Activated T-cell treated with anti-CD3 and anti-CD28 coated beads, Interleukin-2, amount 50 U/mL, for 72 hours (primary cell): ENCODE measurements at places on chromosomes 4 and X. TPM values are rescaled to one million over a fixed set of nuclear protein-coding genes. Genes with fewer than 3 reads are reported as not detected.
A peak's percentile ranks its signal among the peaks of the same experiment; 100 is the strongest.

- H3K27ac ChIP-seq = no peak overlapping the region
- H3K27me3 ChIP-seq = peaks cover 27% of the 10 kb centered on the region
- no peak for DNase-seq
- H3K4me1 ChIP-seq = no peaks in the 10 kb centered on the region
- no peaks in the 10 kb centered on the region for H3K36me3 ChIP-seq
Measured at GRCh38 chrX:118207831-118208453, 91.3 kb upstream of the KLHL13 start.

The KDR gene
- total RNA-seq = not detected

The RNF128 gene
- not detected for total RNA-seq

GRCh38 chrX:53263597-53264094 lies 17.7 kb downstream of the IQSEC2 start:
- H3K36me3 ChIP-seq = no peaks in the 10 kb centered on the region
- peak; percentile 48 for DNase-seq
- H3K4me1 ChIP-seq = peaks cover 31% of the 10 kb centered on the region
- peaks cover 61% of the 10 kb centered on the region for H3K27me3 ChIP-seq

DNA sequence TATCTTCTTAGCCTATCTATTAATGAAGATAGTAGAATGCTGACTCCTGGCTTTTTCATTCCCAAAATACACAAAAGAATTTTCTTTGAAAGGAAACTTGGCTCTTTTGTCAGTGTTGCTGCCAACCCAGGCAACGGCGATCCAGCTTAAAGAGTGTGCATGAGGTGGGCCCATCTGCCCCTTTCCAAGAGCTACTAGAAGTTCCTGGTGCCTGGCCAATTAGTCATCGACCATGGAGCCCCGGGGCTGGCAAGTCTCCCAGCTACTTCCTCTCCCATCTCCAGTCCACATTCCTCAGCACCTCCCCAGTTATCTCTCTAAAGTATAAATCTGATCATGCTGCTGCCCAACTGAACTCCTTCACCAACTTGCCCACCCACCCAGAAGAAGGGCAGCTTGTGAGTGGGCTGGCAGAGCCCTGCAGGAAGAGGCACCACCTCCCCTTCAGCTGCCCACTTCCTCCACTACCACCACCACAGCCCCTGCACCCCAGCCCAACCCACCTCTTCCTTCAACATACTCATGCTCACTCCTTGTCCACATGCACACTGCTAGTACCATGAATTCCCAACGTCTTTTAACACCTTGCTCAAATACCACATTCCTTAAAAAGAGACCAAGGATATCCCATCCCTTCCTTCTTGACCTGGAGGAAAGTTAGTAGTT lies 158.2 kb upstream of the MAP3K15 start:
- H3K27me3 ChIP-seq = no peaks in the 10 kb centered on the region
- DNase-seq = no peak
- peaks cover 40% of the 10 kb centered on the region for H3K4me1 ChIP-seq

The ZNF718 gene
- 8.1 TPM for total RNA-seq

DNA sequence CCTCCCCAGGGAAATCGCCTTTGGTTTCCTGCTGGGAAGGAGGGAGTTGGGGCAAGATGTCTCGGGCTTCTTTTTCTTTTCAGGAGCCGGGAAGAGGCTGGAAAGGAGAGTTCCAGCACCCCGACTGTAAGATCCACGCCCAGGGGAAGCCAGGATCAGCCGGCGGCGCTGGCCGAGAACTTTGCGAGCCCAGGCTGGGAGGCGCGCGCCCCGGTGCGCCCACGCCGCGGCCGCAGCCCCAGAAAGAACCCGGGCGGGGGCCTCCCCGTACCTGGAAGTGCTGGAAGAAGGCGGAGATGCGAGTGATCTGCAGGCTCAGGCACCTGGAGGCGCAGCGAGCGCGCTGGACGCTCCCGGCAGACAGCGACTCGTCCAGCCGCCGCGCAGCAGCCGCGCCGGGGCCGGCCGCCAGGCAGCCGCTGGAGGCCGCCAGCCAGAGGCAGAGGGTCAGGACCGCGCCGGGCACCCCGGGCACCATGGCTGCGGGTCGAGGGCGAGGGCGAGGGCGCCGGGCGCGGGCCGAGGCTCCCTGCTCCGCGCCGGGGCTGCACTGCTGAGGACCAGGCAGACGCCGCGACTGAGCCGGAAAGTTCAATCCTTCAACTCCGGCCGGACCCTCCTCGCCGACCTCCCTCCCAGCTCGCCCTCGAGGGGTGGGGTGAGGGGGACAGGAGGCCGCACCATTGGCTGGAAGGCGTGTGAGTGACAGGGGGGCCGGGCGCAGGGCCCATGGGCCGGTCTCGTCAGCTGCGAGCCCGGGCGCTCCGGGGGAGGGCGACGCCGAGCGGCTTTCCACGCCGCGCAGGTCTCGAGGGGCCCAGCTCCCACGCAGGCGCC lies at the start of gene ANOS1:
TSS of gene ANOS1 (minus strand) at position 579 of the 837 bp plus-strand sequence. CDS start at position 478, 101 bp downstream.
- H3K36me3 ChIP-seq = no peaks in the 10 kb centered on the region
- no peak within 1 kb of the TSS for H3K4me3 ChIP-seq

The CNKSR2 gene
- total RNA-seq = 7.6 TPM

- no peak overlapping the region for H3K27ac ChIP-seq
Measured at GRCh38 chr4:187027272-187027671, 303.6 kb upstream of the FAT1 start.

GRCh38 chrX:129696463-129697155 lies 41.9 kb upstream of the APLN start:
- DNase-seq = no peak
- no peak overlapping the region for H3K4me3 ChIP-seq
- no peaks in the 10 kb centered on the region for H3K36me3 ChIP-seq
- no peak overlapping the region for H3K27ac ChIP-seq
- H3K27me3 ChIP-seq = peaks cover 17% of the 10 kb centered on the region
- H3K4me1 ChIP-seq = no peaks in the 10 kb centered on the region

DNA sequence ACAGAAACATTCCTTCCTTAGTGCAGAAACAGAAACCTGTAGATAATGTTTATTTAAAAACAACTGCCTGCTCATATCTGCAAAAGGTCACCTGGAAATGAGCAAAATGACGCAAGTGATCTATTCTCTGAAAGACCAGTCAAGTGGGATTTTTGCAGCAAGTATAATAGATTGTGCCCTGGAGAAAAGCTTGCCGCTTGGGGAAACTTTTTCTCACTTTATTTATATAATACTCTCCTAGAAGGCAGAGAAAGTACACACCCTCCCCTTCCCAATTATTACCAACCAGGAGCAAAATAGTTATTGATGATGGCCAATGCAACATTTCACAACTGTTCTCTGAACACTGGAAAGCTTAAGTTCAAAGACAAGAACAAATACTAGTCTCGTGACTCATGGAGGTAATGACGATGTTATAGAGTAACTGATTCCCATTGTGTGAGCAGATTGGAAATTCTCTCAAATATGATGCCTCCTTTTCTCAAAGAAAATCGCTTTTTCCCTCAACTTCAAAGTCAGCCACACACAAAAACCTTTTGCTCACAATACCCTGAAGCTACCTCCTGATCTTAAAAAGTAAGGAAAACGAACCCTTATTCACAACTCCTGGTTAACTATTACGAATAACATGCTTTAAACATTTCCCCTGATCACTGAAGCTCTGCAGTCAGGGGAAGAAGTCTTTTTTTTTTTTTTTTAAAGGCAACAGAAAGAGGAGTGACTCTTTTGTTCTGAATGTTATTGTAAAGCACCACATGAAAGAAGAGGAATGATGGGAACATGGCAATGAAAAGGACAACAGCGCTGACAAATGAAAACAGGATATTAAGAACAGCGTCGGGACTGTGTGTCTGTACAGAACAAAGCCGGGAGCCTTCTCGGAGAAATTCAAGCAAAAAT lies 41.0 kb downstream of the MID1 start:
- H3K4me3 ChIP-seq = no peak overlapping the region
- no peaks in the 10 kb centered on the region for H3K4me1 ChIP-seq
- H3K27me3 ChIP-seq = no peaks in the 10 kb centered on the region
- no peak for DNase-seq

GRCh38 chrX:40009890-40010289 lies 87.9 kb downstream of the BCOR start:
- peak overlapping the region; percentile 64 for H3K4me3 ChIP-seq
- no peak for DNase-seq
- no peak overlapping the region for H3K27ac ChIP-seq
- H3K36me3 ChIP-seq = peaks cover 4% of the 10 kb centered on the region
- peaks cover 51% of the 10 kb centered on the region for H3K4me1 ChIP-seq
- peaks cover 52% of the 10 kb centered on the region for H3K27me3 ChIP-seq

The ARHGAP4 gene
- 158 TPM for total RNA-seq

GRCh38 chr4:94036964-94037363 lies 170.7 kb upstream of the SMARCAD1 start:
- no peaks in the 10 kb centered on the region for H3K4me1 ChIP-seq
- H3K27me3 ChIP-seq = no peaks in the 10 kb centered on the region
- no peaks in the 10 kb centered on the region for H3K36me3 ChIP-seq
- H3K27ac ChIP-seq = no peak overlapping the region
